HCT116 (cell line): ENCODE measurements at places on chromosomes 6 and 20. TPM values are rescaled to one million over a fixed set of nuclear protein-coding genes. Genes with fewer than 3 reads are reported as not detected.

The GPLD1 gene
- total RNA-seq: 2.1 TPM

GRCh38 chr20:23680146-23680545 lies 8.7 kb downstream of the CST4 start:
- peaks cover 20% of the 10 kb centered on the region for H3K27me3 ChIP-seq
- H3K4me3 ChIP-seq: no peak overlapping the region
- H3K27ac ChIP-seq: no peak overlapping the region
- DNase-seq: no peak
- H3K4me1 ChIP-seq: no peaks in the 10 kb centered on the region

The EBF4 gene
- total RNA-seq: 11.4 TPM

- peaks cover 30% of the 10 kb centered on the region for H3K27me3 ChIP-seq
- H3K36me3 ChIP-seq: no peaks in the 10 kb centered on the region
- no peak overlapping the region for H3K4me3 ChIP-seq
- DNase-seq: no peak
These were observed 8.7 kb upstream of the SYNDIG1 start for GRCh38 chr20:24460712-24461111.

DNA sequence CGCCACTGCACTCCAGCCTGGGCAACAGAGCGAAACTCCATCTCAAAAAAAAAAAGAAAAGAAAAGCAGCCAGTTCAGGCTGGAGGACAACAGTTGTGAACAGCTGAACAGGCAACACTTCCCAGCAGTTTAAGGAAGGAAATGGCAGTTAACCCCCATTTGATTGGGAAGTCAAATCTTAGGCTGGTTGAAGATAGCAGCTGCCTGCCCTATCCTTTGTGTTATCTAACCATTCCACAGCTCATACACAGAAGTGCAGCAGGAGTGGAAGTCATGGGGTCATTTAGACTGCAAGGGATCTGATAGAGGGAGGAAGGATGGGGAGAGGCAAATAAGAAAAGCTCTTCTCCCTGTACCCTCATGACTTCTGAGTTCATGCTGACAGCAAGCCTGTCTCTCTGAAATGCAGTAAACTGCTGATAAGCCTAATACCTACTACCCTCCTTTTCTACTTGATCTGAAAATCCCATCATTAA lies 35.3 kb downstream of the KCTD20 start:
- no peak overlapping the region for H3K27ac ChIP-seq
- H3K27me3 ChIP-seq: no peaks in the 10 kb centered on the region
- no peaks in the 10 kb centered on the region for H3K4me1 ChIP-seq
- H3K4me3 ChIP-seq: no peak overlapping the region
- H3K36me3 ChIP-seq: peaks cover 9% of the 10 kb centered on the region

The F13A1 gene
- total RNA-seq: 0.34 TPM

- no peak overlapping the region for H3K27ac ChIP-seq
- H3K4me1 ChIP-seq: no peaks in the 10 kb centered on the region; the same call in none of the 2 replicates
- H3K36me3 ChIP-seq: no peaks in the 10 kb centered on the region
These were observed 14.5 kb downstream of the OR2B2 start for GRCh38 chr6:27897580-27898206.

GRCh38 chr6:30748851-30749540 lies 4.6 kb upstream of the IER3 start:
- peaks cover 94% of the 10 kb centered on the region for H3K4me1 ChIP-seq
- no peak overlapping the region for H3K4me3 ChIP-seq
- DNase-seq: no peak

GRCh38 chr6:90315986-90316385 lies 19.3 kb upstream of the BACH2 start:
- H3K4me1 ChIP-seq: no peaks in the 10 kb centered on the region
- DNase-seq: no peak
- no peak overlapping the region for H3K4me3 ChIP-seq
- no peaks in the 10 kb centered on the region for H3K36me3 ChIP-seq
- H3K27me3 ChIP-seq: no peaks in the 10 kb centered on the region
- H3K27ac ChIP-seq: no peak overlapping the region

GRCh38 chr6:35071347-35071994 lies 69.7 kb downstream of the TCP11 start:
- H3K36me3 ChIP-seq: no peaks in the 10 kb centered on the region
- H3K4me3 ChIP-seq: no peak overlapping the region
- H3K4me1 ChIP-seq: no peaks in the 10 kb centered on the region
- DNase-seq: no peak

GRCh38 chr20:40278673-40279072 lies 410.4 kb downstream of the MAFB start:
- H3K36me3 ChIP-seq: no peaks in the 10 kb centered on the region
- H3K4me1 ChIP-seq: no peaks in the 10 kb centered on the region
- no peak overlapping the region for H3K4me3 ChIP-seq

DNA sequence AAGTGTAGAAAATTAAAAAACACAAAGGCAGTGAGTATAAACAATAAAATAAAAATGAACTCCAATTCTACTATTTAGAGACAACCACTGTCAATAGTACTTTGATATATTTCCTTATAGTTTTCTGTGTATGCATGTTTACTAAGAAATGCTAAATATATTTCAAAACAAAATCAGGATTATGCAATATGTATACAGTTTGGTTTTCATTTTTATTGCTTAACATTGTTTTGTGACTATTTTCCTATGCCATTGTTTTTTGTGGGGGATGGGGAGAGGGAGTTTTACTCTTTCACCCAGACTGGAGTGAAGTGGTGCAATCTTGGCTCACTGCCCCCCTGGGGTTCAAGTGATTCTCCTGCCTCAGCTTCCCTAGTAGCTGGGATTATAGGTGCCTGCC lies 19.6 kb downstream of the OR2A4 start:
- no peaks in the 10 kb centered on the region for H3K36me3 ChIP-seq
- no peak overlapping the region for H3K4me3 ChIP-seq
- no peak overlapping the region for H3K27ac ChIP-seq
- no peak for DNase-seq

GRCh38 chr6:149751239-149751638 lies 1.7 kb downstream of the PCMT1 start:
- no peak overlapping the region; the same call in 1 of the 2 replicates for H3K27ac ChIP-seq
- H3K4me3 ChIP-seq: no peak overlapping the region
- peaks cover 24% of the 10 kb centered on the region for H3K4me1 ChIP-seq
- H3K36me3 ChIP-seq: no peaks in the 10 kb centered on the region
- DNase-seq: no peak
- no peaks in the 10 kb centered on the region for H3K27me3 ChIP-seq

- H3K27ac ChIP-seq: no peak overlapping the region
- no peaks in the 10 kb centered on the region for H3K36me3 ChIP-seq
- no peaks in the 10 kb centered on the region for H3K27me3 ChIP-seq
- no peak for DNase-seq
- H3K4me1 ChIP-seq: peaks cover 32% of the 10 kb centered on the region
These were observed 81.8 kb upstream of the GPR6 start for GRCh38 chr6:109896341-109896740.

The ADGRF4 gene
- not detected for total RNA-seq

DNA sequence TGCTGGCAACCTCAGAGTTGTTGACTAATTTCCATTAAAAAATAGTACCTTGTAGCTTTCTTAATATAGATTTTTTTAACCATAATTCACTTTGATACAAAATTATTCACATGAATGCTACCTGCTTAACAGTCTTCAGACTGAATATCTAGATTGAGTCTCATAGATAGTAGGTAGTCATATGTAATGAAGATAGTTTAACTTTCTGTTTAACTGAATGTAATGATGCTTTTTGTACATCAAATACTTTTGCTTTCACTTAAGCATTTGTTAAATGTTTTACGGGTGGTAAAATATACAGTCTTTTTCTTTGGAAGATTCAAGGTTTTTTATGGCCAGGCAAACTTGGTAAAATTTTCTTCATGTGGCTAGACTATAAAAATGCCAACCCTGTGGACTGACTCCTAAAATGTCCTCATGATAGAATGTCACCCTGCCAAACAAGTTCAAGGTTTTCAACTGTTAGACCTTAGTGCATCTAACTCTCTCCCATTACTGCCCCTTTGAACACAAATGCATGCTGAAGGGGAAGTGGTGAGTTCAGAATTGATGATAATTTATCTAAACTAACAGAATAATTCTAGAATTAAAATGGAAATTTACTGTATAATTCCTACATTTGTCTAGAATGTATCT lies 16.4 kb downstream of the TBPL1 start:
- no peaks in the 10 kb centered on the region for H3K36me3 ChIP-seq
- H3K4me1 ChIP-seq: peaks cover 11% of the 10 kb centered on the region
- no peak for DNase-seq
- H3K4me3 ChIP-seq: no peak overlapping the region
- H3K27ac ChIP-seq: no peak overlapping the region

The RHAG gene
- 0.57 TPM for total RNA-seq
